ENCODE measurements at places on chromosomes 13 and 19.

GRCh38 chr13:100156788-100157187 is 67.9 kb downstream of the PCCA start:
- no peak for DNase-seq

- no peak for DNase-seq
These were observed 5.3 kb upstream of the RNF6 start for GRCh38 chr13:26227166-26227971.

DNA sequence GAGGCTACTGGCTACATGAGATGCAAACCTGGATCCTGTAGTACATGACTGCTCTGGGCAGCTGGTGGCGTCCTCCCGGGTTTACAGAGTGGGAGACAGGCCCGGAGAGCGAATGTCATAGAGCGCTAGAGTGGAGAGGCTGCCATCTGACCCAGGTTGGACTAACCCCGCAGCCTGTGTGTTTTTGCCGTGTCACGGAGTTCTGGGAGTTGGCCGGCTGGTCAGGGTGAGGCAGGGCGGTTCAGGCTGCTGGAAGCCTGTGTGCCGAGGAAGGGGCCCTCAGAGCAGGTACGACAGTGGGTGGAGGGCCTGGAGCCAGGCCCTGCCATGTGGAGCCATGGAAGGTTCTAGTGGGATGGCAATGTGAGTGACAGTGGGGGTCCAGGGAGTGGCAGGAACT is 12.5 kb downstream of the CRTC1 start:
- DNase-seq, result no peak

- no peak for DNase-seq
These were observed 9.1 kb upstream of the POP4 start for GRCh38 chr19:29596885-29597525.

- no peak for DNase-seq
These were observed 3.3 kb downstream of the PPP5C start for GRCh38 chr19:46350029-46350757.

GRCh38 chr19:16886305-16886880 is 2.4 kb upstream of the F2RL3 start:
- no peak for DNase-seq

DNA sequence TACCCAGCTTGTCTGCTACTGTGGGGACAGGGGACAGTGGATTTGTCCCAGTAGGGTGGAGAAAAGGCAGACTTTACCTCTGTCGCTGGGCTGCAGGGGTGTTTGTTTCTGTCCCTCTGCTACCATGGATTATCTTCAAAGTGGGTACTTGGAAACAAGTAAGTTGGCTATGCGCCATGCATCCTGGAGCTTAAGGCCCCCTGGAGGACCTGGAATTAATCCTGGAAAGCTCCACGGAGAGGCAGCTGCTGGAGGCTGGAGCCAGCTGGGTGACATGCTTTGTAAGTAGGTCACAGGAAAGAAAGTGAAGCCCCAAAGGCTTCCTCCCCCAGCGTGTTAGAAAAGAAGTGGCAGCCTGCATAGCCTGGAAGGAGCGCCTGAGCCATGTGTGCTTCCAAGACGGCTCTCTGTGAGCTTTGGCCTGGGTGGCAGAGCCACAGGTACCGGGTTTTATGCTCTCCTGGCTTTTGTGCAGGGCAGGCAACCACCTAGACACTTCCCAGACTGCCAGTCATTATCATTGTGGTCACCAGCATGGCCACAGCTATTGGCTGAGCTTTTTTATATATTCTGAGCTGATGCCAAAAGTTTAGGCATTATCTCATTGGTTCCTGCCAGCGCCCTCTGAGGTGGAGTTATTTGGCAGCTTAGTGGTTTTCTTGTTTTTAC is 9.5 kb downstream of the B3GLCT start:
- no peak for DNase-seq

- no peak for DNase-seq
These were observed 51.3 kb upstream of the TSC22D1 start for GRCh38 chr13:44627441-44627840.

- DNase-seq, result no peak
These were observed 94.7 kb upstream of the MYO16 start for GRCh38 chr13:108534728-108535127.

GRCh38 chr13:43133792-43134191 is 110.4 kb downstream of the DNAJC15 start:
- DNase-seq, result no peak

DNA sequence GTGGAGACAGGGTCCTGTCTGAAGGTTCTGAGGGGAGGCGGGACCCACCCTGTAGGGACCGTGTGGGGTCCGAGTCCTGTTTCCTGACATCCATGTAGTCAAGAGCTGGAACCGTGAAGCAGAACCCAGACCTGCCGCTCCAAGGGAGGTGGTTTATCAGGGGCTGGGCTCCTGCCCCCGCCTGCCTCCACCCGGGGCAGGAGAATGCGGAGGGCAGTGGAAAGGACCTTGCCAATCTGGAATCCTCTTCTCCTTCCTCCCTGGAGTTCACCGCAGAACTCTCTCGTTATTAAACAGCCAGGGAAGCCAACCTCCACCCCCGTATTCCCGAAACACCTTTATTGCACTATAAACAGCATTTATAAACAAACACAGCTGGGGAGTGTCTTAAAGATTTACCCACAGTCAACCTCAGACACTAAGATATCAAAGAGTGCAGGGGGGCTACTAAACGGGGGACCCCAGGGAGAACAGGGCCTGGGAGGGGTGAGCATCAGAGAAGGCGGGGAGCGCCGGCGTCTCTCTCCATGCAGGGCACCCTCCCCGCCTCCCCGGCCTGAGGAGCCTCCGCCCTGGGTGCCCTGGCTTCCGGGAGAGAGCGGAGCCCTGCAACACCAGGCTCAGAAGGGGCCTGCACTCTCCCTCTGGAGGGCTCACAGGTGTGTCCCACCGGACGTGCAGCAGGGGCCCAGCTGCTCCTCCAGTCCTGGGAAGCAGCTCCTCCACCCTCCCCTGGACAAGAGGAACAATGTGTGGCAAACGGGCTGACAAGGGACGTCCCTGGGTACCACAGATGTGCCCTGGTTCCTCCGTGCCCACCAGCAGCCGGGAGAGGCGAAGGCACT is 3.6 kb downstream of the C2CD4C start:
- no peak for DNase-seq

DNA sequence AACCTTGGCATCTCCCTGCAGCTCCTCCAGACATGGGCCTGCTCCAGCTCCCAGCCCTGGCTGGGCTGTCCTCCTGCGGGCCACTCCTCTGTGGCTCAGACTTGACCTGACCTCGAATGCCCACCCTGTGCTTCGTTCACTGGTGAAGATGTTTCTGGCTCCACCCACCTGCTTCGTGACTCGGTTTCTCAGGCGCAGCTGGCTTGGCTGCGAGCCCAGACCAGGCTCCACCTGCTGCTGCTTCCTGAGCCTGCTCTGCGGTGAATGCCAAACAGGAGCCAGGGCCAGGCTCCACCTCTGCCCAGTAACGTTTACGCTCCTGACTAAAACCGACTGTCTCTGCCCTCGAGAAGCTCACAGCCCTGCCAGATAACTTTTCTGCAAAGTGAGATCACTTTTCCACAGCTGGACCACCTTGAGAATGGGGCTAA is 8.9 kb upstream of the RSPH6A start:
- no peak for DNase-seq

GRCh38 chr19:10093295-10094186 is 7.4 kb downstream of the SHFL start:
- no peak for DNase-seq

DNA sequence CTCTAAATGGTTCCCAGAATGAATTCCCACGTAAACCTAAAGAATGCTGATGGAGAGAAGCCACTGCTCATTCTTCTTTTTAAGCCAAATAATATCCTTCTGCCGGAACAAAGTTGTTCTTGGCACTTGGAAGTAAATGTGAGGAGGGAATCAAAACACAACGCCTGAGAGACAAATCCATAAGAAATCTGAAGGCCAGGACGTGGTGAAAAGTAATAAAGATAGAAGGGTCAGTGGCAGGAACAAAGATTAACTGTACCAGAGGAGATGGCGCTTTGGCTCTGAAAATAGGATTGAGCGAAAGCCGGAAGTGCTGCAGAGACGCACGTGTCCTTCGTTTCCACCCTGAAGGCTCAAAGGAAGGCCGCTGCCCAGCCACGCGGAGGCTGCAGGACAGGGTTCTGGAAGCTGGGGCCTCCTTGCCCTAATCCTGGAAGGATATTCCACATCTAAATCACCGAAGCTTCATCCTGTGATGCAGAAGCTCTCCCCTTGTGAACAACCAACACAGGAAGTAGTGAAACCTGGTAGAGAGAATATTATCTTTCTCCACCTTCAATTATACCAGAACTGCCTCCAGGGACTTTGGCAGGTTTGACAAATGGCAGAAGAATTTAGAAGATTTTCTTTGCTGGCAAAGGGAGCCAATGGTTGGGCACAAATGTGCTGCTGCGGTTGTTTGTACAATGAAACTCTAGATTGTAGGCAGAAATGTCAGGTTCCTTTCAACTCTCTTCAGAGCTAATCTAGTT is 214.6 kb upstream of the SERP2 start:
- DNase-seq, result no peak

GRCh38 chr13:108618233-108618632 is 11.2 kb upstream of the MYO16 start:
- no peak for DNase-seq

DNA sequence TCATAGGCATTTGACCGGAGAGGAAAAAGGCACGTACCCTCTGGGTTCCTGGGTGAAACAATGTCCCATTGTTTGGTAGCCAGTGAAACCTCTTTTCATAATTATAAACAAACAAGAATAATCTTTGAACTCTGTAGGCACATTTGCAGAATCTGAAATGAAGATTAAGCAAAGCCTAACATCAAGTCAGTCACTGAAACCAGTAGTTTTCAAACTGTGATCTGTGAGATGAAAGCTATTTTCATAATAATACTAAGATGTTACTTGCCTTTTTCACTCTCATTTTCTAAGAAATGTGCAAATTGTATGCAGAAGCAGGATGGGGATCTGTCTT is 105.4 kb downstream of the WDFY2 start:
- DNase-seq, result no peak

DNA sequence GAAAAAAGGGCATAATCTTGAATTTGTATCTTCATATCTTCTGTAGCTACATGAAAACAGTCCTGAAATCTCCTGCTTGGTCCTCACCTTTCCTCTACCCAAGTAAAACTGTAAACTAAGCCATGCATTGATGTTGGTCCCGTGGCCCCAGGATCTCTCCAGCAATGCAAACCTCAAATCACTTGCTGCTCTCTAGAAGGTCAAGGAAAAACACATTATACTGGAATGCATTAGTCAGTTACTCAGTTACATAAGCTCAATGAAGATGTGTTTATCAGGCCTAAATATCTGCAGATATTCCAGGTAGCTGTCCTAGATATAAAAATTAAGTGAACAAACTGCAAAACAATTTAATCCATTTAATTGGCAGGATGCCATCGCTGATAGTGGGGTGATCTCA is 261.8 kb downstream of the ABCC4 start:
- no peak for DNase-seq

GRCh38 chr13:32320528-32320927 is 5.2 kb downstream of the BRCA2 start:
- no peak for DNase-seq

DNA sequence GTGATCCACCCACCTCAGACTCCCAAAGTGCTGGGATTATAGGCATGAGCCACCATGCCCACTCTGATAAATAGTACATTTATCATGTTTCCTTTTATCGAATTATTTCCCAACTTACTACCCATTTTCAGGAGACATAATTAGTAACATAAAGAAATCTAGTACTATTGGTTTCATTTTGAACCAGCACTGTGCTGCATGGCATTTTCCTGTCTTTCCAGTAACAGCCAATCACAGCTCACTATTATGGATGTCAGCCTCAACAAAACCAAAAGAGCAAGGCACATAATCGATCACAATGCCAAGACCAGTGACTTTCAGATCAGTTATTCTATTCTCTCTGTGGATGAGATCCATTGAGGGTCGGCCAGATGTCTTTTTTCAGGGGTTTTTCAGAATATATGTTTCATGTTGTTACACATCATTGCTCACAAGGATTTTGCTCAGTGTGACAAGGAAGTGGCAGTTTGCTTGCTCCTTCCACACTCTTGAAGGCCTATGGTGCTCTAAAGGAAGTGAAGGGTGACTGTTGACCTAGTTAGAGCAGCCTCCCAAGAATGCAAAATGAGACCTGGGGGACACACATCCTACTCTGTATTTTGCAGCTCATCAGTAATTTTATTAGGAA is 233.4 kb downstream of the KCNRG start:
- peak; percentile 74 for DNase-seq

DNA sequence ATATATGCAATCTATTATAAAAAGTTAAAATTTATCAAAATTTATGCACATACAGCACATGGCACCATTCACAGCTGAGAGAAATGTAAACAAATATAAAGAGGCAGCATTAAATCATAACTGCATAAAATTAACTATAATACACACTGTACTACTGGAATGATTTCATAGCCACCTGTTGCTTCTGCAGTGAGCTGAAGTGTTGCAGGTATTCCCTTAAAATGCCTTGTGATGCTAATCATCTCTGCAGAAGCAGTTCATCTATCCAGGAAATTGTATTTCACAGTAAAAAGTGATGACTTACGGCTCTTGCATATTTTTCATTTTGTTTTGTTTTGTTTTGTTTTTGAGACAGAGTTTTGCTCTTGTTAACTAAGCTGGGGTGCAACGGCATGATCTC is 82.1 kb downstream of the STOML3 start:
- no peak for DNase-seq

GRCh38 chr13:103291798-103292572 is 225.8 kb upstream of the SLC10A2 start:
- DNase-seq, result no peak

- DNase-seq, result peak; percentile 15
These were observed 26.1 kb upstream of the GTF3A start for GRCh38 chr13:27398360-27398759.

GRCh38 chr19:45691516-45692186 is at the start of gene SNRPD2:
TSS of gene SNRPD2 (minus strand) at chr19:45691953. CDS start at chr19:45691888, 65 bp downstream.
- peak; percentile 97 for DNase-seq

DNA sequence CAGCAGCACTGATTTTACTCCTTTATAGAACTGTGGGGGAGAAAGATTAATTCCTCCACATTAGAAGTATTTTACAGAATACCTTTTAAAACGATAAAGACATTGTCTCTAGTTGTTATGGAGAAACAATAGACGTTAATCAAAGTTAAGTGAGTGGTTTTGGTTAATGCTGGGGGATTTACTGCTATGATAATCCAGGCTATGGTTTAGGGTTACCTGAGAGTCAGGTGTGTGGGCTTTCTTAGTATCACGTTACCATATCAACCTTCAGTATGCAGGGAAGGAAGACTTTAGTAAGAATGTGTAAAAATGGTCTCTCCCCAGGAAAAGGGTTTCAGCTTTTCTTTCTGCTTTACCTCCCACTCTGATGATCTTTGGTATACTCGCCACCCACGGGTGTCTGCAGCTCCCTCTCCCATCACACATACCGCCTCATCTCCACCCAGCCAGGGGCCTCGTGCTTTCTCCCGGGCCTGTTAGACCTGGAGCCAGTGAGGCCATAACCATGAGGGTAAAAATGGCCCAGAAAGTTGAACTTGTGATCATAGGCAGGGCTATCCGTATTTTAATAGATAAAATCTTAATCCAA is 45.6 kb upstream of the WDFY2 start:
- DNase-seq, result peak; percentile 34

DNA sequence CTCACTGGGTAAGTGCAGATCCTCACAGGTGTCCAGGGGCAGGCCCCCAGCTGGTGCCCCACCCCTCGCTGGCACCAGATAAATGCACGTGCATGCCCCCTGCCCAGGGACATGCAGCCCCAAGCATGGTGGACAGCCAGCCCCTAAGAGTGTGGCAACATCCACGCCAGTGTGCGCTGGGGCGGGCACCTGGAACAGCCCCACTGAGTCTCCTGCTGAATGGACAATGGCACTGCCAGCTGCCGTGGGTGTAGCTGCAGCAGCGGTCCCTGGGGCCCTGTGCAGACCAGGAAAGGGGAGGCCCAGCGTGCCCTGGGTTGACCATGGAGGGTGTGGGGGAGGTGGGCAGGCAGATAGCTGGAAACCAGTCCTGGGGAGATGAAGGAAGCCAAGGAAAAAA is 538.7 kb upstream of the SGCG start:
- no peak for DNase-seq

All from inflammatory macrophage treated with lipopolysaccharide for 4 hours (primary cell).